ENCODE measurements at places on chromosomes 6 and 20.

DNA sequence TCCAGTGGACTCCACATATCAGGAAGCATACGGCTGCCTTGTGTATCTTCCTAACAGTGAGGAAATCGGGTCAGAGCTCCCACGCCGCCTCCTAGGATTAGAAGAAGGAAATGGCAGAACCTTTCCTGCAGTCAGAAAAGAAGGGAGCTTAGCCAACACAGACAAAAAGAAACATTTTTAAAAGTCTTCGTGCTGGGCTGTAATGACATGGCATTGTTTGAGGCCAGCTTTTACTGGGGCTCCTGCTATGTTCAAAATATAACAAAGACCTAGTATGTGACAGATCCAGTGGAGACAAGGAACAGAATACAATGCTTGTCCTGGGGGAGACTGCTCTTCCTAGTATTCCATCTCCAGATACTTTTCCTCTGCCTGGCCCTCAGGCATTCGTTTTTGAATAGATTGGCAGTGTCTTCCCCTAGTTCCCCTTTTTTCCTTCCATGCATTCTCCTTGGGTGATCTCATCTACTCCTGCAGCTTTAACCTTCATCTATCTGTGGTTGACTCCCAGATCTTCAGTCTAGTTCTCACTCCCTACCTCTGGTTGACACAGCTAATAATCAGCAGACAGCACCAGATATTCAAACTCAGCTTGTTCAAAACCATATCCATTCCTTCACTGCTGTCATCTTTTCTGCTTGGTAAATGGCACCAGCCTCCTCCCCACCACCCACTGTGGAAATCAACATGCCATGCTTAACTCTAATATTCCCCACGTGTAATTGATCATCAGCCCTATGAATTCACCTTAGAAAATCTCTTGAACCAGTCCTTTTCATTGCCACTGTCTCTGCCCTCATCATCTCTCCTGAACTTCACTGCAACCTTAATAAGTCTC, 94.5 kb upstream of the VSTM2L start:
- DNase-seq, result no peak

DNA sequence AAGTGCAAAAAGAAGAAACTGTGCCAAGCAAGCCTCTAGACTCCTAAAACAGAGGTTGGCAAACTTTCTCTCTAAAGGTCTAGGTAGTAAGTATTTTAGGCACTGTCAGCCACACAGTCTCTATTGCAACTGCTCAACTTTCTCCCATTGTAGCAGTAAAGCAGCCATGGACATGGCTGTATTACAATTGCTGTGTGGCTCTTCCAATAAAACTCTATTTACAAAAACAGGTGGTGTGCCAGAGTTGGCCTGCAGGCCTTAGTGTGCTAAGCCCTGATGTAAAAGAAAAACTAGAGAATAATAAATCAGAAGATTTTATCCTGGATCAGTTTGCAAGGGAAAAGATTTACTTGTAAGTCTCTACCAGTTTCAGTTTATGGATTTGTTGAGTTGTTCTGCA, 74.0 kb downstream of the CRYBG1 start:
- no peak for DNase-seq

- DNase-seq, result no peak
Observed at GRCh38 chr20:872855-873520, 39.5 kb downstream of the FAM110A start.

DNA sequence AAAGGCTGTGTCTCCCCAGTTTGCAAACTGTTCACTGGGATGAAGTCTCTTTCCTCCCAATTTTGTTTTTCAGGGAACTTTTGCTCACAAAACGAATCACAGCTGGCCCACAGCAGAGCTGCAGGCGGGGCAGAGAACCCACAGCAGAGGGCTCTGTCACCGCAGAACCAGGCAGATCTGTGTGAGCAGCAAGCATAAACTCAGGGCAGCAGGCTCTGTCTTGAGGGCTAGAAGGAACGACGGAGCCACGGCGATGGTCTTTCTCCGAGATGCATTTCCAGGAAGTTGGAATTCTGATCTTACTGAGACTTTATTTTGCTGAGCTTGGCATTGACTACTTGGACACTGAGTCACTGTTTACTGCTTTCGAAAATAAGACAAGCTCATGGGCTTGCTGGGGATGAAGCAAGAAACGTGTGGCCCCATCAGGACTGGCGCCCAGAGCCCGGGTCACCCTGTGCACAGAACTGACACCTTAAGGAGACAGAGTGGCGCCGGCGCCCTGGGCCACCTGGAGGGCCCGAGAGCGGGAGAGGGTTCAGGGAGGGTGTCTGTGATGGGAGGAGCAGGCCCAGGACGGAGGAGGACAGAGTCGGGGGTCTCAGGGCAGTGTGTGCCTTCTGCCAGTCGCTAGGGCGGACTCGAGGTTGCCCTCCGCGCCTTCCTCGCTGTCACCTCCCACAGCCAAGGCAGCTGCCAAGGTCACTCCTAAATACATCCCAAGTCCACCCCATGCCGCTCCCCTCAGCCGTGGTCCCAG, 106.3 kb upstream of the NXT1 start:
- peak; percentile 61 for DNase-seq

GRCh38 chr6:125745281-125746018, 4.0 kb upstream of the HEY2 start:
- DNase-seq, result no peak

DNA sequence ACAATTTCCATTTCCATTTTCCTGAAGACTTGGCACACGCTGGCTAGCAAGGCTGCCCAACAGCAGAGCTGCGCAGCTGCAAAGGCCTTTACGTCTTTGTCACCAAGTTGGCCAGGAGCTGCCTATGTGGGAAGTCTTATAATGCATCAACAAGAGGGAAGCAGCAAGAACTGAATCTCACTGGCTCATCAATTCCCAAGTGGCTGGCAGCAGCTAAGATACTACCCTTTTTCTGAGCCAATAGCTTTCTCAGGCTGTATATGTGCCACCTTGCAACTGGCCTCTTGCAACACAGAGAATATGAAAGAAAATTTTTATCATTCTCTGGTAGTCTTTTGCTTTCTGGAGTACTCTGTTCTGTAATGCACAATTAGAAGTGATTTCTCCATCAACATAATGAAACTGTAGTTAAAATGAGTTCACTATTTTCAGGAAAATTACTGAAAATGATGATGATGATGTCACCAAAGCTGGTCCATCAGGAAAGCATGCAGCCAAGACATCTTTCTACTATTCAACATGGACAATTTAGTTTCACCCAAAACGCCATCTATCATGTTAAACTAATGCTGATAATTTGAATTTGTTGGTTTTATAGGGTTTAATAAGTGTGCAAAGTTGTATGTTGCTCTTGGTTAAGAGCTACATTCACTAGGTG, 97.3 kb upstream of the FOXA2 start:
- no peak for DNase-seq

- DNase-seq, result no peak
Observed at GRCh38 chr6:142079130-142079529, 53.6 kb upstream of the GJE1 start.

DNA sequence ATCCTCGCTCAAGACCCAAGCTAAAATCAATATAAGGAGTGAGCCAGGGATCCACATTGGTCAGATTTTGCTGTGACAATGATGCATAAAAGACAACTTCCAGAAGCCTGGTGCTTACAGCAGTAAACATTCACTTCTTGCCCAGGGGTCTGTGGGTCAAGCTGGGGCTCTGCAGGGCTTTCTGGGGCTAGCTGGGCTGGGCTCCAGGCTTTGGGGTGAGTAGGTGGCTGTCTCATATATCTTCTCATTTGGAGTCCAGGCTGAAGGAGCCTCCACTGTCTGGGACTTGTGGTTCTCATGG, 25.8 kb upstream of the TOP1 start:
- DNase-seq, result no peak

DNA sequence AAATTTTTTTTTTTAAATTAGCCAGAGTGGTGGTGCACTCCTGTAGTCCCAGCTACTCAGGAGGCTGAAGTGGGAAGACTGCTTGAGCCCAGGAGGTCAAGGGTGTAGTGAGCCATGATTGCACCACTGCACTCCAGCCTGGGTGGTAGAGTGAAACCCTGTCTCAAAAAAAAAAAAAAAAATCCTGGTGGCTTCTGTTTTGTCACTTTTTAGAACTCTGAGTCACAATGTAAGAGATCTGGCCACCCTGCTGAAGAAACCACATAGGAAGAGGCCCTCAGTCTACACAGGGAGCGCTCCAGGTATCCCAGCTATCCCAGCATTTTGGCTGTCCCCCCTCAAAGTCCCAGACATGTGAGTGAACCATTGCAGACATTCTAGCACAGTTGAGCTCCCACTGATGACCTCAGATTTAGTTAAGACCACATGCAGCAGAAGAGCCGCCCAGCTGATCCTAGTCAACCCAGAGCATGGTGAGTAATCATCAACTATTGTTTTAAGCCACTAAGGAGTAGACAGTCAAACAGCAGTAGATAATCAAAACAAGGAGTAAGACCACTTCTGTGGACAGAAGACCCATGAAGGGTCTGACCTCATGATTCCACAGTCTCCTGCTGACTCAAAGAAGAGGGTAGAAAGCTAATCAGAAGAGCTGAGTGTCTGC, 12.7 kb upstream of the ARFGEF2 start:
- no peak for DNase-seq

GRCh38 chr6:136226674-136227377, 23.3 kb downstream of the MTFR2 start:
- peak; percentile 1 for DNase-seq

- DNase-seq, result no peak
Observed at GRCh38 chr6:33997265-33997664, 148.6 kb downstream of the GRM4 start.

DNA sequence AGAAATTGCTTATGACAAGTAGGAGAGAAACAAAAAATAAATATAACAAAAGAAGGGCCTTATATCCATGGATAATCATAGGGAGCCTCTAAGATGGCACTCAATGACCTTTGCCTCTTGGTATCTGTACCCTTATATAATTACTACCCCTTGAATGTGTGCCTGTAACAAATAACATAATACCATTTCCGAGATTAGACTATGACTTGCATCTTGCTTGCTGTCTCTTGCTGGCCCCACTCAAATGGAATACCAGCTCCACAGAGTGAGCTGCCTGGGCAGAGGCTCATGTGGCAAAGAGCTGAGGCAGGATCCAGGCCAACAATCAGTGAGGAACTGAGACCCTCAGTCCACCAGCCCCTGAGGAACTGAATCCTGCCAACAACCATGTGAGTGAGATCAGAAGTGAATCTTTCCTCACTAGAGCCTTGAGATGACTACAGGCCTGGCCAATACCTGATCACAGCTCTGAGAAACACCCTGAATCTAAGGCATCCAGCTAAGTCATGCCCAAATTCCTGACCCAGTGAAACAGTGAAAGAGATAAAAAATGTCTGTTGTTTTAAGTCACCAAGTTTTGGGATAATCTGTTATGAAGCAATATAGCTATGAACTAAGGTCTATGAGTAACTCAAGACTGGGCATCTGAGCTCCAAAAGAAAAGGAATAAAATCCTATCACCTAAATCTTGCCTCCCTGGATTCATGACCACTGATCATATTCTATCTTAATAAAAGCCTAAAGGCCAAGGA, 5.5 kb downstream of the KATNA1 start:
- DNase-seq, result peak; percentile 75

GRCh38 chr20:49983848-49984408, 1.1 kb downstream of the SNAI1 start:
- peak; percentile 63 for DNase-seq

DNA sequence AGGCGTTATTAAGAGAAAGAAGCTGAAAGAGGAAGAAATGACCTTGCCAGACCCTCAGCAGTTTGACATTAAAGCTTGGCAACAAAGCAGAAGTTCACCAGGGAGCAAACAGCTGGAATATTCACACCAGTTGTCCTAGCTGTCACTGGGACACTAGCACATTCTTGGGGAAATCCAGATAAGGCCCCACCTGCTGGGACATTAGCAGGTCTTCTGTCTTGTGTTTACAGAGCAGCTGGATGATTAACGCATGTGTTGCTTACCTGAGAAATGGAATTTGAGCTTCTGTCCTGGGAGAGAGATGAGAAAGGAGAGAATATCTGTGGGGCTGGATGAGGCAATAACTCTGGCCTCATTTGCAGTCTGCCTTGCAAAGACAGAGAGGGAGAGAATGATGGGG, 137.6 kb upstream of the RIN2 start:
- no peak for DNase-seq

- no peak for DNase-seq
Observed at GRCh38 chr20:35461620-35462019, 6.2 kb downstream of the CEP250 start.

- DNase-seq, result no peak
Observed at GRCh38 chr6:3363296-3364025, 93.4 kb downstream of the SLC22A23 start.

DNA sequence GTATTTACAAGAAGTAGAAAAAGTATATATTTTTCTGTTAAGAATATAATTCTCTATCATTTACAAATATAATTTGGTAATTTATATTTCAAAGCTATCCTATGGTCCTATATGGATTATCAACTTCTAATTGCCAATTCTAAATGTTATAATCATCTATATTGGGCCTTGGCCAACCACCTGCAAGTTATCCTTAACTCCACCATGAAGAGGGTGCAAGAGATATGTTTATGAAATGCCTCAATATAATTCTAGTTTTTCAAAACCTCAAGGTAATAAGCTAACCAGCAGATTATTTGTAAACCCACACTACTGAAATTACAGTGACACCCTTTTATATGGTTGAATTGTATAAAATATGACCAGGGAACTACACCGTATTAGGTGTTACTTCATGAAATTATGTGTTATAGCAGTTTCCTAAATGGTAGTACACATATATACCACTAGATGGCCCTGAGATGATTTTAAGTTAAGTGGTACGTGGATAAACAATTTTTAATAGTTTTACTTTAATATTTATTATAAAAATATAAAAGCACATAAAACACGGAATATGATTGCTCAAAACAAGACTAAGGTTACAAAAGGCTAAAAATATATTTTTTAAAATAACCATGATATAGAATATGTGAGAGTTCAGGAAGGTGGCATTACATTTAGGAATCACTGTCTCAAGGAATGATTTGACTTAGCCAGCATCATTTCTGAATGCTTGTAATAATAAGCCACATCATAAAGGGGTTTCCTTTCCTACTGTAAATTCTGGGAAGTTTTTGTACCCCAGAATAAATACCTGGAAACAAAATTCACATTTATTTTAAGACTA, 9.8 kb upstream of the PNISR start:
- DNase-seq, result peak; percentile 37

- no peak for DNase-seq
Observed at GRCh38 chr6:89087881-89088280, 7.3 kb downstream of the PNRC1 start.

GRCh38 chr20:44542890-44543289, 21.0 kb upstream of the SERINC3 start:
- DNase-seq, result no peak

Measured in AG10803 (cell line).